ENCODE measurements at places on chromosomes 1 and 21.

GRCh38 chr1:19315378-19316198 is 3.5 kb downstream of the SLC66A1 start:
- DNase-seq = peak; percentile 56

- DNase-seq = no peak
Measured at GRCh38 chr1:226692823-226693222, 46.3 kb downstream of the ITPKB start.

GRCh38 chr1:192534666-192535065 is 40.9 kb upstream of the RGS1 start:
- no peak for DNase-seq

DNA sequence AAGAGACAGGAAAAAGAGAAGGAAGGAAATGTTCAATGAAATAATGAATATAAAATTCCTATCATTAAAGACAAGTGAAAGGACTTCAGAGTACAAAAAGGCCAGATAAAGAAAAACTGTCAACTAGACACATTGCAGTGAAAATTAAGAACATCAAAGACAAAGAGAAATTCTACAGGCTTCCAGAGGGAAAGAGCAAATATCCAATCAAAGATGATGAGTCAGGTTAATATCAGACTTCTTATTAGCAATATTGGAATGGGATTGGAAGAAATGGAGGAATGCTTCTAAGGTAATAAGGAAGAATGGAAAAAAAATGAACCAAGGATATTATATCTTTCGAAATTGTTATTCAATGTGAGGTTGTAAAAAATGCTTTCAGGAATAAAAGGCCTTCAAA is 7.8 kb downstream of the PLA2G2A start:
- DNase-seq = no peak

GRCh38 chr1:151611288-151611790 is 511 bp upstream of the SNX27 start:
- no peak for DNase-seq

DNA sequence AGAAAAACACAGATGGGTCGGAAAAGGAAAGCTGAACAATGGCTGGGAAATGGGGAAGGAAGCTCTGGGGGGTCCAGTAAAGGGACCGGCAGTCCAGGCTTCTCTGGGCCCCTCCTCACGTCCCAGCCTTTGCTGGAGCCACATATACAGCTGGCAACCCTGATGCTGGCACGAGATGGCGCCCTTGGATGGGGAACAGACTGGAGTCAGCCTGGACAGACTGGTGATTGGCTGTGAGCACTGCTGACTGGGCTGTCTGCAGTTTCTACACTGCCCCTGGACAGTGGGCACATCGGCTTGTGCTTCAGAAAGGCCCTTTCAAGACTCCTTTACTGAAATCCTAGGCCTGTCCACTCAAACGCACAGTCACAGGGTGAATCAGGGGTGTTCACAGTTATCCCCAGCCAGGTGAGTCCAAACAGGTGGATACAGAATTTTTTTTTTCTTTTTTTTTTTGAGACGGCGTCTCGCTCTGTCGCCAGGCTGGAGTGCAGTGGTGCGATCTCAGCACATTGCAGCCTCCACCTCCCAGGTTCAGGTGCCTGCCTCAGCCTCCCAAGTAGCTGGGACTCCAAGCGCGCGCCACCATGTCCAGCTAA is 31.1 kb upstream of the ZBTB40 start:
- DNase-seq = no peak

- no peak for DNase-seq
Measured at GRCh38 chr21:23398726-23399125, 2208.6 kb downstream of the MRPL39 start.

DNA sequence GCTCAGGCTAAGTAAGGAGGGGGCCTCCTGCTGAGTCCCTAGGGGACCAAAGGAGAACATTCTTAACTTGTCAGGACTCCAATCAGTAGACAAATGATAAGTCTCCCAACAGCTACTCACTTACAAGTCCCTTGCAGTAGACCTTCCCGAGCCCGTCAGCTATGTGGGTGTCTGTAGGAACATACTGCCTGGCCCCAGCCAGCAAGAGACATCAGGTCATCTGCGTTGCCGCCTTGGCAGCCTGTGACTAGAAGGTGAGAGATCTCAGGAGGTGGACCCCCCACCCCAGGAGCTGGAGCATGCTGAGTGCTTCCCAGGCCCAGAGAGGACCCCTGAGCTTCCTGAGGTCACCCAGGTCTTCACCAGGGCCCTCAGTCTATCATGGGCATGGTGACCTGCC is 250.5 kb downstream of the C1orf94 start:
- DNase-seq = no peak
